GM23248 (cell line): ENCODE measurements at places on chromosomes 11 and 22. TPM values are rescaled to one million over a fixed set of nuclear protein-coding genes. Genes with fewer than 3 reads are reported as not detected.

NCR3LG1 gene
- 1.3 and 5.1 TPM in 2 replicates for total RNA-seq

OR4C45 gene
- not detected in 2 replicates for total RNA-seq

VWA5A gene
- 4.3 and 8.2 TPM in 2 replicates for total RNA-seq

SLC22A25 gene
- total RNA-seq: not detected in 2 replicates

ATG16L2 gene
- total RNA-seq: 14.3 and 45.4 TPM in 2 replicates

MUC5B gene
- not detected in 2 replicates for total RNA-seq
